ENCODE measurements at places on chromosomes 7 and 10. TPM values are rescaled to one million over a fixed set of nuclear protein-coding genes. Genes with fewer than 3 reads are reported as not detected.

DNA sequence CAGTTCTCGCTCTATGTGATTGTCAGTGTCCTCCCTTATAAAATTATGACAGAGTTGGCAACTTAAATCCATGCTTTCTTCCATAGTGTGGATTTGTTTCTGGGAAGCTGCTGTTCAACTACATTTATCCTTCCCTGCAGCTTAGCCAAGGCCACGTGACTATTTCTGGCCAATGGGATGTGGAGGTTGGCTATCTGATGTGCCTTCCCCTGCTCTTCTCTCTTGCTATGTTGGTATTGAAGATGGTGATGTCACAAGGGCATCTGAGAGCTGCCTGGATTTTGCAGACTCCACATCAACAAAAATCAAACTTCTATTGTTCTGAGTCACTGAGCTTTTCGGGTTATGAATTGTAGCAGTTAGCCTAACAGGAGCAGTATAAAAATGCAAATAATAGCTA lies 164.9 kb upstream of the RHOBTB1 start:
- no peak for DNase-seq

GRCh38 chr7:105268511-105269392 lies 120.0 kb downstream of the SRPK2 start:
- no peak for DNase-seq

NXPH1 gene
- 56.6 TPM for total RNA-seq

- no peak for DNase-seq
Observed at GRCh38 chr10:12703126-12703525, 298.4 kb downstream of the CCDC3 start.

C7orf33 gene
- not detected for total RNA-seq

DNA sequence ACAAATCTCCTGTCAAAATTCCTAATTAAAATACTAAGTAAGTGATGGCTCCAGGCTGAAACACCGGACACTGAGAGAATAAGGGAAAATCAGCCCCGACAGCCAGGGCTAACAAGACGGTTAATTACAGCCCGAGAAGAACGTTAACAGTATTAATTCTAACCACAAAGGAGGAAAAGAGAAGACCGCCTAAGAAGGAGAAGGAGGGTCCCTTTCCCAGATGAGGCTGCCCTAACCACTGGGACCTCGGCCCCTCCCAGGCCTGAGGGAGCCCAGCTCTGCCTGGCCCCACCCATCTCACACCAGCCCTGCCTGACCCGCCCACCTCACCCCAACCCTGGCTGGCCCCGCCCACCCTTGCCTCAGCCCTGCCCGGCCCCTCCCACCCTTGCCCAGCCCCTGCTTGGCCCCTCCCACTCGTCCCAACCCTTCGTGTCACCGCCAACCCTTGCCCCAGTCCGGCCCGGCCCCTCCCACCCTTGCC lies 51.3 kb downstream of the PWWP2B start:
- peak; percentile 92 for DNase-seq

CTAGE8 gene
- not detected for total RNA-seq

DNA sequence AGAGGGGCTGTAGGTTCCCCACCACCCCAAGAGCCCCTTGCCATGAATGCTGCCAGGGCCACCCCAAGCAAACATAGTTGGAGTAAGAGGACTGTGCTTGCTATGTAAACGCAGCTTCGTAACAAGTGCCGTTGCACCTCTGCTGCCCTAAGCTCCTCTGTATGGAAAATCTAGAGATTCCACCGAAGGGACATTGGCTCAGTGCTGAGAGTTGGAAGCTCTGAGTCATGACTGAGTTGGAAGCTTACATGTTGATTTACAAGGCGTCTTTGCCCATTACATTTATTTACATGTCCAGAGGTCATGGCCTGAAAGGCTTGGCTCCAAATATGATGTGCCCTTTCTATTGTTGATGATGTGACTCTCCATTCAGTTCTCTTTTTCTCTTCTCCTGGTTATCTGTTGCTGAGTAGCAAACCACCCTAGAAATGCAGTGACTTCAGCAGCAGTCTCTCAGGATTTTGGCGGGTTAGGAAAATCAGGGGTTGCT lies 233.1 kb upstream of the TCF7L2 start:
- peak; percentile 26 for DNase-seq
